ENCODE measurements at places on chromosomes 3 and 15.
A peak's percentile ranks its signal among the peaks of the same experiment; 100 is the strongest.

- no peak for DNase-seq
Observed at GRCh38 chr15:72175186-72176044, 22.2 kb downstream of the GRAMD2A start.

- DNase-seq: no peak
Observed at GRCh38 chr15:73176598-73176997, 124.3 kb downstream of the NEO1 start.

DNA sequence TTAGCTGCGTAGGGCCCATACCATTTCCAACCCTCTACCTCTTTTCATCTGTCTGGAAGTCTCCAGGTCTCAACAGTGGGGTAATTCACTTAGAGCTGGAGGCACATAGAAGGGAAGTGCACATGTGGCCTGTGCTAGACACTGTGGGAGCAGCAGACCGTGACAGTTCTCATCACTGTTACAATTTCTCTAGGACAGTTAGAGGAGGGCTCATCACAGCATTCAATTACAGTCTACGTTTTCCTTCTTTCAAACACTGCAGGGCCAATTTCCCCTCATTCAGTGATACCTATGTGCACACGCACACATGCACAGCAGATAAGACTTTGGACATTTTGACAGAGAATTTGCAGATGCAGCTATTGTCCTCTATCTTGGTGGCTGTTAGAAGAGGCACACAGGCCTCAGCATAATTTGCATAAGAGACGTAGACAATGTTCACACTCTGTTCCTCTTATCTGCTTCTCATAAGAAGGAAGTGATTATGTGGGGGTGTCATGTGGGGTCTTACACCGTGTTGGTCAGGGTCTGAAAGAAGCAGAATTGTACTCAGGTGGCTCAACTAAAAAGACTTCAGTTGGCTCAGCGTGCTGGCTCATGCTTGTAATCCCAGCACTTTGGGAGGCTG is 12.6 kb upstream of the HRG start:
- DNase-seq: no peak

GRCh38 chr15:92886815-92887214 is 13.3 kb upstream of the CHD2 start:
- DNase-seq: no peak

GRCh38 chr3:42535981-42536784 is 33.7 kb downstream of the VIPR1 start:
- DNase-seq: no peak

- no peak for DNase-seq
Observed at GRCh38 chr3:31729573-31729972, 196.8 kb downstream of the STT3B start.

DNA sequence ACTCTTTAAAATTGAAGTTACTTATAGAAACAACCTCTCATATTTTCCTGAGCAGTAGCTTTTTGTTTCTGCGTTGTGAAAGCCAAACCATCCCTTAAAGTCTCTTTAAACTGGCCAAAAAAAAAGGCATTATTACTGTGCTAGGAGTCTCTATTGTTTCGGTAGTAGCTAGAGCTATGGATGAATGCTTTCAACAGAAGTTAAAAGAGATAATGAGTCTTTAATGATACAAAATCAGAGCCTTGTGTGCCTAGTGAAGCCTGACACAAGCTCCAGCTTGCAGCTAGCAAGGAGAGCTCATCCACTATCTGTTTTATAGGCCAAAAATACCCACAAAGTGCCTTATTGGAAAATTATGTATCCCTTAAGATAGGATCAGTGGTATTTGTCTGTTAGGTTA is 360.4 kb upstream of the CDIN1 start:
- no peak for DNase-seq

GRCh38 chr3:111750278-111750884 is 108.7 kb upstream of the PHLDB2 start:
- DNase-seq: no peak

DNA sequence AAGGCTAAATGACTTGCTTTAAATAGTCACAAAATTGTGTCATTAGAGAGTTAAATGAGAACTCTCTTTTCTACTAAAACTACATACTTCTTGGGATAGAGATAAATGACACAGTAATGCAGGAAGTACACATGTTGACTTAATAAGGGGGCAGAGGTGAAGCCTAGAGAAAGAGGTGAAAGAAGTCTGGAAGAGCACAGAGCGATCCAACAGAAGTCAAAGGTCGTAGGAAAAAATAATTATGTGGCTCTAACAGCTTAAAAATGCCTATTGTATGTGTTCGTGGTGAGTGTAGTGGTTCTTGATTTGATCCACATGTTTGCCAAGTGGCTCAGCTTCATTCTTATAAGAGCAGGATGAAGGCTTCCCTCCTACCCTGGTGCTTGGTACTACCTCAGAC is 61.7 kb downstream of the TMEM212 start:
- DNase-seq: no peak

DNA sequence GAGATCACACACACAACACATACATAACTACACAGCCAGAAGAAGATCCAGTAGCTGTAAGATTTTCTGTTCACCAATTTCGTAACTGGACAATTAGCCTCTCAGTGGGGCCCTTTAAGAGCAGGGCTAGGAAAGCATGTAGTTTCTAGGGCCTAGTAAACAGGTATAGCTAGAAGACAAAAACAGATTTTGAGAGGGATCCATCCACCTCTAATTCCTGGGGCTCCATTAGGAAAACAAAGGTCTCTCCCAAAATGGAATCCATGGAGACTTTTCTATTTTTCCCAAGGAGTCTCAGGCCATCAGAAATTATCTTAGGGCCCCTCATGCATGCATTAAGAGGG is 10.5 kb downstream of the KIF15 start:
- DNase-seq: no peak

DNA sequence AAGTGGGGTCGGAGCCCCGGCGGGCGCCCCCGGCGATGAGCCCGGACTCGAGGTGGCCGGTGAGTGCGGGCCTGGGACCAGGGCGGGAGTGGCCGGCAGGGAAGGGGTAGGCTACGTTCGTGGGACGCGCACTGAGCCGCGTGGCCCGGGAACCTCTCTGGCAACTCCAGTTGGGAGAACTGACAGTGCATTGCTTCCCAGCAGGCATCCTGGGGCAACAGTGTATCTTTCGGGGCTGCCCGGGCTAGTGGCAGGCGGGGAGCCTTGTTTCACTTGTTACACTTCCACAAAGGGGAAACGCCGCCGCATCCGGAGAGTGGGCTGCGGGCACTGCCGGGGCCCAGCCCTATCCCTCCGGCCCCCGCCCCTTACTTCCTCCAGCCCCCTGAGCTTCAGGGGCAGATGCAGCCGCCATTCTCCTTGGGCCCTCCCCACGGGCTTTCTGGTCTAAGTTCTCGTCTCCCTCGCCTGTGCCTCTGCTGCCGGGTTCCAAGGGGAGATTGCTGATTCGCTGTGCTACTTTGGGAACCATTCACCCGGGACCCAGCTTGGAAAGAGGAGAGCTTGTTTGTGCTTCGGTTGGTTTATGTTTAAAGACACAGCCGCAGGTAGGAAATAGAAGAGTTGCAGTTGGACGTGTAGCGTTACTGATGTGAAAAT is 675 bp downstream of the BRPF1 start:
- peak; percentile 37 for DNase-seq

- no peak for DNase-seq
Observed at GRCh38 chr3:170717410-170718402, 131.8 kb upstream of the SLC7A14 start.

DNA sequence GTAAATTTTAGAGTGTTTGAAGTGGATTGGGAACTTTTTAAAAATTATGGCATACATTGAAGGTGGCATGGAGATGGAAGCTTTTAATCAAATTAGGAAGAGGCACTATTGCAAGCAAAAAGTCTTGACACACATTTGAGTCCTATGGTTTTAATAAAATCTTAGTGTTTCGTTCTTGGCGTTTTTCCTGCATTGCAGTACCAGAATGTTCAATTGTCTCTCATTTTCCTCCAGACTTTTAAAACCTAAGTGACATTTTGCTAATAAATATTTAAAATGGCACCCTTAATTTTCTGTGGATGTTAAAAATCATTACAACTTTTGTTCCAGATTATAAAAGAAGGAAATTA is 2.2 kb downstream of the TGFBR2 start:
- DNase-seq: no peak

- no peak for DNase-seq
Observed at GRCh38 chr3:177578488-177578887, 381.2 kb upstream of the TBL1XR1 start.

GRCh38 chr15:71302861-71303410 is 187.7 kb downstream of the THSD4 start:
- no peak for DNase-seq

DNA sequence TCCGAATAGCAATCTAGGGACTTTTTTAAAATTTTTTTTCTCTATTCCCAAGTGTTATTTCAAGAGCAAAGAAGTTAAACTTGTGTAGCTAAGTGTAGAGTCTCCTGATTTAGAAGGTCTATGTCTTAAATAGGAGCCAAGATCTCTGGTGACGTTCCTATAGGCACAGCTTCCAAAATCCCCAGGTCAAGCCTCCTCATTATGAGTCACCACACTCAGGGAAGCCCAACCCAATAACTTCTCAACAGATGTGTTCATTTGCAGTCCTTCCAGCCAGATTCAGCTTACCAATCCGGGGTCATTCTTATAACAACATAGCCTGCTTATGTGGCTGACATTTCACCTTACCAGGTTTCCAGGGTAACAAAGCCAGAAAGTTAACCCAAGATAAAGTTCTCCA is 270.3 kb downstream of the IL5RA start:
- no peak for DNase-seq

DNA sequence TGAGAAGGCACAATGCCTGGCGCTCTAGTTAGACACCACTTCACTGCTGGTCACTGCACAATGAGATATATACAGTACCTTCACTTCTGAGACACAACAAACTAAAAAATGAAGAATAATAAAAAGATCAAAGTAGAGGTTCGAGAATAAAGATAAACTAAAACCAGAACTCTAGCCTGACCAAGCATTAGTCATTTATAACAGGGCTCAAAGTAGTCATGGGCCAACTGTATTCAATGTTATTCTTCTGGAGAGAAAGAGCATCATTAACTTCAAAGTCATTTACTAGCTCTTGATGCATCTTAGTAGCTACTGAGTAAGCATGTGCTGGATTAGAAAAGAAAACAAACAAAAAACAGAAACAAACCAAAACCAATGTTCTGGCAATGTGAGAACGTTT is 145.2 kb downstream of the SSR3 start:
- DNase-seq: no peak

- DNase-seq: no peak
Observed at GRCh38 chr3:11529281-11529680, 114.4 kb downstream of the VGLL4 start.
